ENCODE measurements at places on chromosomes 2 and 18. TPM values are rescaled to one million over a fixed set of nuclear protein-coding genes. Genes with fewer than 3 reads are reported as not detected.

The SESTD1 gene
- total RNA-seq: 31.4 TPM

The DSC3 gene
- total RNA-seq: 0.04 TPM

The CLHC1 gene
- 5.0 TPM for total RNA-seq

The ANKRD12 gene
- 48.1 TPM for total RNA-seq

The UGT1A5 gene
- total RNA-seq: not detected

The ALPI gene
- total RNA-seq: not detected

The GALNT5 gene
- 0.74 TPM for total RNA-seq

The TSPYL6 gene
- not detected for total RNA-seq

The SEPTIN2 gene
- total RNA-seq: 188 TPM

The FHL2 gene
- total RNA-seq: 1,275 TPM

All from heart right ventricle (tissue), 16 donors.